Activated CD4-positive, alpha-beta T cell treated with anti-CD3 and anti-CD28 coated beads, Interleukin-2, amount 10 ng/mL, durations not matched to agents 24 days and 14 days (primary cell): ENCODE measurements at places on chromosomes 13 and 19. TPM values are rescaled to one million over a fixed set of nuclear protein-coding genes. Genes with fewer than 3 reads are reported as not detected.

The CAMSAP3 gene
- total RNA-seq: 0.09 and 0.69 TPM in 2 replicates

The KIR2DL3 gene
- 0.12 TPM in 1 of 2 replicates, not detected in the other for total RNA-seq

The ZNF43 gene
- 30.3 and 33.3 TPM in 2 replicates for total RNA-seq

The MAP4K1 gene
- 156 and 172 TPM in 2 replicates for total RNA-seq

The ZNF714 gene
- 18.8 and 20.4 TPM in 2 replicates for total RNA-seq

The STOML3 gene
- total RNA-seq: not detected in 2 replicates

The POGLUT2 gene
- 13.2 and 15.6 TPM in 2 replicates for total RNA-seq

The ZIC2 gene
- total RNA-seq: 0.07 TPM in 1 of 2 replicates, not detected in the other

The JAK3 gene
- 226 and 239 TPM in 2 replicates for total RNA-seq

The TMEM221 gene
- total RNA-seq: not detected in 2 replicates

The NECTIN2 gene
- total RNA-seq: 0.19 and 0.44 TPM in 2 replicates

The PLVAP gene
- not detected in 2 replicates for total RNA-seq

DNA sequence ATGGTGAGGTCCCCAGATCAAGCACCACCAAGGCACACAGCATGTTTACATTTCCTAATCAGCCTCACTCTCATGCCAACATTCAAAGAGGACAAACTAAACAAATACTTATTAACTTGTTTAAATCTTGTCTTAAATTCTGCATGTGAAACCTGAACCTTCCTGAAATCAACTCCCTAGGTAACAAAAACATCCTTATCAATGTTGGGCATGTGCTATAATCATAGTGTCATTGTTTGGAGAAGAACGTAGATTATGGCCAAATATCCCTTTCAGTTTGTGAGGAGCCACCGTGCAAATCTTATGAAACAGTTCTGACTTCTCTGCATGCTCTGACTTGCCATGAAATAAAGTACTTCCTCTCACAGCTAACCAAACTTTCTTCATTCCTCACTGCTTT, 123.8 kb downstream of the NDFIP2 start:
- no peak for DNase-seq

DNA sequence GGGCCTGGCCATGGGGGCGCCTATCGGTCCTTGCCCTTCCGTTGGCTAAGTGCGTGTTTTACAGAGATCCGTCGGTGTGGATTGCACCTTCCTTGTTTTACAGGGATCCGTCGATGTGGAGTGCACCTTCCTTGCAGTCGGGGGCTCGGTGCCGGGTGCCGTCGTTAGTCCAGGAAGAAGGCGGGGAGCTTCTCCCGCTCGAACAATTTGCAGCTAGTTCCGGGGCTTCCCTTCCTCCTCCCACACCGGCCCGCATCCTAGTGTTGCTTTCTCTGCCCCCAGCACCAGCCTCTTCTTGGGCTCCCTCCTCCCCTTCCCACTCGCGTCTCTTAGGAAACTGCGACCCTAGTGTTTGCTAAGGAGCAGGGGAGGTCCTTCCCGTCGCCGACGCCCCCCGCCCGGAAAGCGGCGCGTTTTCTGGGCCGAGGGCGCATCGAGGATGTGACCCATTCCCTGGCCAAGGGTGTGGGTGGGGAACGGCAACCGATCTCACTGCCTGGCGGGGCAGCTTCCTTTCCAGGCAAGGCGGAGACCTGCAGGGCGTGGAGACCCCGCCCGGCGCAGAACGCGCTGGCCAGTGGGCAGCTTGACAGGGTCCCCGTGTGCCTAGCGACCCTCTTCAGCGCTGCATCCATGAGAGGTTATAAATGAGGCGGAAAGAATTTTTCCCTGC, 75.7 kb upstream of the ZNF91 start:
- DNase-seq: no peak

- no peak for DNase-seq
Observed at GRCh38 chr19:17180997-17181702, 34.0 kb upstream of the USE1 start.

DNA sequence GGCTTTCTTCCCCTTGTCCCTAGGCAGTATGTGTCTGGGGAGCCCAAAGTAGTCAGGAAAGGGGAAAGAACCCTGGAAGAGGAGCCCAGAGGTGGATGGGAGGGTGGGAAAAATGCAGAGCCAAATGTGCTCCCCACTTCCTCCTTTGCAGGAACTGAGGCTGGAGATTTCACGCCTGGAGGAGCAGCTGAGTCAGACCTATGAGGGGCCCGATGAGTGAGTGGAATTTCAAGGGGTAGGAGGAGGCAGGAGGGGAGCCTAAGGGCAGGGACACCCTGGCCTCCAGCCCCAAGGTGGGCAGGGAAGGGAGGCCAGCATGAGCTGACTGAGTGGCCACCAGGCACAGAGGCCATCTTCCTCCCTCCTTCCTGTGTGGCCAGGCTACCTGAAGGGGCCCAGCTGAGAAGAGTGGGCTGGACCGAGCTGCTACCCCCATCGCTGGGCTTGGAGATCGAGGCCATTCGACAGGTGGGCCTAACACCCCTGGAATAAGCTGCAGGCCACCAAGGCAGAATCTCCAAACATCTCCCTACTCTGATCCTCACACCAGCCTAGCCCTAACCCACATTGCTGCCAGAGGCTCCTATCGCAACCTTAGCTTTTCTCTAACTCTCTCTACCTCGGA, 14.3 kb downstream of the PTH2 start:
- DNase-seq: no peak

GRCh38 chr13:114135731-114136171, 3.3 kb upstream of the RASA3 start:
- no peak for DNase-seq

DNA sequence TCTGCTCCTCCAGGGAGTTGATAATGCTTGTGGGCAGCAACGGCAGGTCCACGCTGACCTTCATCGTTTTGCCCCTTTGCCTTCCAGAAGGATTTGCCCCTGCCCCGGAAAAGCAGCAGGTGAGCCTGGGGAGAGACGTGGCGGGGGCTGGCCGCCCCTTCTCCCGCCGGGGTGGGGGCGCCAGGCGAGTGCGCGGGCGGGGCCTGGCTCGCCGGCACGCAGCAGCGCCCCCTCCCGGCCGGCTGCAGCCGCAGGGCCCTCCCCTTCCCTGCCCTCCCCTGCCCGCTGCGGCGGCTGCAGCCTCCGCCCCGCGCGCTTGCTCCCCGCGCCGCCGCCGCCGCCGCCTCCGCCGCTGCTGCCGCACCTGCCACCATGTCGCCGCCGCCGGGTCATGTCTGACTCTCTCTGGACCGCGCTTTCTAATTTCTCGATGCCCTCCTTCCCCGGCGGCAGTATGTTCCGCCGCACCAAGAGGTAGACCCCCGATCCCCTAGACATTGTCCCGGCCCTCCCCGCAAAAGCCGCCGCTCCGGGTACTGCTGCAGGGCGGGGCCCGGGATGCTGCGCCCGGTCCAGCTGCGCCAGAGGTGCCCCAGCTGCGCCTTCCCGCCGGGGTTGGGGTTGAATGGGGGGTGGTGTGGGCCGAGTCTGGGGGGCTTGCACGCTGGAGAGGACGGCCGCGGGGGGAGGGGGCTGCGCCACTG, at the start of gene MAST1:
Gene MAST1, plus strand, starts transcription at position 334 of the 704 bp plus-strand sequence. Its CDS starts 58 bp downstream, at position 392.
- peak; percentile 88 for DNase-seq

DNA sequence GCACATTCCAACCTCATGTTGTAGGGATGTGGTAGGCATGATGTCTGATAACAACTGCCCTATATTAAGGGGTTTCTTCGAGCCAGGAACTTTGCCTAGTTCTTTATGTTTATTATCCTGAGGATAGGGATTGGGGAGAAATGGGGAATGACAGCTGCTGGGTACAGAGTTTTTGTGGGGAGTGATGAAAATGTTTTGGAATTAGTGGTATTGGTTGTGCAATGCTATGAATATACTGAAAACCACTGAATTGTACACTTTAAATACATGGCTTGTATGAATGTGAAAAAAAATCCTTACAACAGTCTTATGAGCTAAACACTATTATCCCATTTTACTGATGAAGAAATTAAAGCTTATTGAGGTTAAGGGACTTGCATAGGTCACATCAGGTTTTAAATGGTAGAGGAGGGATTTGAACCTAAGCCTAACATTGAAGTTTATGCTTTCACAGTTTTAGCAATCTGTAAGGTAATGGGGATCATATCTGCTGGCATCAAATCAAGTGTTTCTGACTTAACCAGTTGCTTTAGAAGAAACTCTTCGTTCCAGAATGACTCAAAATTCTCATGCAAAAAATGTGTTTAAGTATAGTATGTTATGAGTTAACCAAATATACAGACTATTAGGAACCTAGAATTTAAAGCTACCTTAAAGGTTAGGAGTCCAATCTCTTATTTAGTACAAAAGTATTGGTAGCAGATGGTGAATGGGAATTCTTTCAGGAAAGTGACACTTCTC, 61.4 kb downstream of the ERCC5 start:
- no peak for DNase-seq

- no peak for DNase-seq
Observed at GRCh38 chr19:18439025-18439909, 1.3 kb upstream of the ISYNA1 start.

DNA sequence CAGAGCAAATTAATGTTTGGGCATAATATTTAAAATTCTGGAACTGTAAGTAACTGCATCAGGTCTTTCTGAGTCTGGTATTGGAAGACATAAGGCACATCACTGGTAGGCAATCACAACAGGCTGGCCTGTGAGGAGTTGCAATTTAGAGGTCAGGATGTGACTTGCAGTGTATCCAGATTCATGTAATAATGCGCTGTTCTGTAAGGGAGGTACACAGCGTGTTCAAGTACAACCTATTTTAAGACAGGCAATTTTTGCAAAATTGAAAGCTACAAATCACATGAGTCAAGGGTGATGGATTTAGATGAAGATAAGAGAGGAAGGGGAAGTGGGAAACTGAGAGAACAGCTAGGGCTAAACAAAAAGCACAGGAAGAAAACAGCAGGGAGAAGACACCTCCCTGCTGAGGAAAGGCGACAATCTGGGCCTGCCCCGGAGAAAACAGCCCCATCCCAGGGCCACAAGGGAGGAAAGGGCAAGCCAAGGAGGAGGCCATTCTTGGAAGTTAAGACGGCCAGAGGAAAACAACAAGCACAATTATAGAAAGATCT, 138.1 kb downstream of the LACC1 start:
- DNase-seq: no peak

DNA sequence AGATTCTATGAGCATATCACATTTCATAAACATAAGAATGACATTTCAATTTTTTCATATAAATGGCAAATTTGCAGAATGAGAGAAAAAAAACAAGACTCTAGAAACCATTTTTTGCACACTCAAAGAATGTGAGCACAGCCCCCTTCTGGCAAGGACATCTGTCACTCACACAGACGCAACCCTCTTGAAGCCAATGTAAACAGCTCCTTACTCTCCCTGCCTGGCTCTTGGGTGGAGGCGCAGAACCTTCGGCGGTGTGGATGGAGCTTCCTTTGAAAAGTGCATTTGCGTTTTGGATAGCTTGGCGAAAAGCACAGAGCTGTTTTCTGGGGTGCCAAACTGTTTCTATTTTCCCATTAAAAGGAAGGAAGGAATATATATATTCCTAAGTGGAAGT, 367.6 kb upstream of the TSHZ3 start:
- no peak for DNase-seq

DNA sequence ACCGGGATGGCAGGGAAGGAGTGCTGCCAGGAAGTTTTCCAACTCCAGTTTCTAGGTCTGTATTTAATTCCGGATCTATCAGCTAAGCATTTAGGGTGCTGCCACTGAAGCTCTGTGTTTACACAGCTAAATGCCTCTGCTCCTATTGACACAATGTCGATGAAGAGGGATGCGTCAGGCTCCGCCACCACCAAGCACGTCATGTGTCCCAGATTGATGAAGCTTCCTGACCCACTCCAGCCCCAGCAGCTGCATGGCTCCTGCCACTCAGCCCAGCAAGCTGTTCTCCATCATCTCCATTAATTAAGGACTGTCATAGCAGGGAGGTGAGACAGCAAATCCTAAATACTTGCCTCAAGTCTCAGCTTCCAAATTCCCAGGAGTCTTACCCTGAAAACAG, 435.2 kb upstream of the ZNF507 start:
- DNase-seq: no peak

DNA sequence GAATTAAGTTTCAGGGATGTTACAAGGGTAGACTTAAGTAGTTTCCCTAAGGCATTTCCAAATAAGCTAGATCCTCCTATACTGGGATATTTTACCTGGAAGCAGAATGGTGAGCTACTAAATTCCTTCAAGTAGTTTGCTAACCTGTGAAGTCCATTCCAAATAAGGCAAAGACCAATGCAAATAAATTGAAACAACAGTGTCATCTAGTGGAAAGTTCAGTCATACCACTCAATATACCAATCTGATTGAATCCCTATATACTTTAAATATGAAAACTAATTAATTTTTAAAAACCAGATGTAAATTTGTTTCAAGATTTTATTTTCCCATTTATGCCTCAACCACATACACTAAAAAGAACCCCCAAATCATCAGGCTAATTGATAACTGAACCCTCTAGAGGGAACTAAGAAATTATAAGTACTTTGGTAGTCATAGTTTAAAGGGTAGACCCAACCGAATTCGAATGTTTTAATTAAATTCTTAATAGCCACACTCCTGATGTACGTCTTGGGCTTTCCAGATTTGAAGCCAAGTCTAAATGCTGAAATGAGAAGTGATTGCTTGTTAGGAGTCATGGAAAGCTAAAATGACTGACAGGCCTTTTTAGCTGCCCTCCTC, 223.7 kb downstream of the TBC1D4 start:
- DNase-seq: no peak

- no peak for DNase-seq
Observed at GRCh38 chr19:52943134-52943883, 19.4 kb downstream of the ZNF816 start.

GRCh38 chr19:40716031-40716481, 630 bp downstream of the COQ8B start:
- peak; percentile 79 for DNase-seq

- DNase-seq: no peak
Observed at GRCh38 chr13:29799041-29799440, 51.4 kb downstream of the UBL3 start.

DNA sequence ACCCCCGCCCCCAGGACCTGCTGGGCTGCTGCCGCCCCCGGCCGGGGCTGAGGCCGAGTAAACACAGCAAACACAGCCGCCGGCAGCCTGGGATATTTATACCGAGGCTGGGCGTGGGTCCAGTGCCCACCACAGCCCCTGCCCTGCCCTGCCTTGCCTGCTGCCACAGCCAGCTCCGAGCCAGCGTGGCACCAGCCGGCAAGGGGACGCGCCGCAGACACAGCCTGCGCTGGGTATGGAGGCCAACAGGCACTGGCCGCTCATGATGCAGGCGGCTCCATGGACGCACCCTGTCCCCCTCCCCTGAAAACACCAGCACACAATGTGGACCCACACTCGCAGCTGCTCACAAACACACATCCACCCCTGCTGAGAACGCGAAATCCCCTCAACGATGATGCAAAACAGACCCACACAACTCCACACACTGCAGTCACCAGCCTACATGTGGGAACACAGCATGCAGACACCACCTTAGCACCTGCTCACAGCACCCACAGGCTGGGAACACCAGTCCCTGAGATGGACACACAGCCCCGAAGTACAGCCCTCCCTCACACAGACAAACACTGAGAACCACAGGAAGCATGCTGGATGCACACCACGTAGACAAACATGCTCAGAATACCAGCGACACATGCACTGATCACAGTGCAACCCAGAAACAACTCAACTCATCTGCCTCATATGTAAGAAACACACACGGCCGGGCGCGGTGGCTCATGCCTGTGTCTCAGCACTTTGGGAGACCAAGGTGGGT, 16.2 kb downstream of the CCDC97 start:
- peak; percentile 70 for DNase-seq

- no peak for DNase-seq
Observed at GRCh38 chr13:31328549-31329235, 128.9 kb downstream of the B3GLCT start.
